ENCODE measurements at places on chromosomes 5 and 9.

DNA sequence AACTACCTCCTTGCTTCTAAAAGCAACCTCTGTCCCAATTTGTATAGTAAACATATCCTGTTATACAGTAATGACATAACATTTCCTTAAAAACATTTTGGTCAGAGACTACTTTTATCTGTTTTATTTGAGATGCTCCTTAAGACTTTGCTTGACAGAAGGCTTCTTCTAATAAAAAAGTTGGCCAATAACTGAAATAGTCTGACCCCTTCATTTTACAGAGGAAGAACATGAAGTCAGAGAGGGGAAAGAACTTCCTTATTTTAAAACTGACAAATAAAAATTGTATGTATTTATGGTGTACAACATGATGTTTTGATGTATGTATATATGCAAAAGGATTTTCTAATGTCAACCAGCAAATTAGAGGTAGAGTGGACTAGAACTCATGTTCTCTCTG lies 35.8 kb upstream of the SPARC start:
- DNase-seq, result no peak

DNA sequence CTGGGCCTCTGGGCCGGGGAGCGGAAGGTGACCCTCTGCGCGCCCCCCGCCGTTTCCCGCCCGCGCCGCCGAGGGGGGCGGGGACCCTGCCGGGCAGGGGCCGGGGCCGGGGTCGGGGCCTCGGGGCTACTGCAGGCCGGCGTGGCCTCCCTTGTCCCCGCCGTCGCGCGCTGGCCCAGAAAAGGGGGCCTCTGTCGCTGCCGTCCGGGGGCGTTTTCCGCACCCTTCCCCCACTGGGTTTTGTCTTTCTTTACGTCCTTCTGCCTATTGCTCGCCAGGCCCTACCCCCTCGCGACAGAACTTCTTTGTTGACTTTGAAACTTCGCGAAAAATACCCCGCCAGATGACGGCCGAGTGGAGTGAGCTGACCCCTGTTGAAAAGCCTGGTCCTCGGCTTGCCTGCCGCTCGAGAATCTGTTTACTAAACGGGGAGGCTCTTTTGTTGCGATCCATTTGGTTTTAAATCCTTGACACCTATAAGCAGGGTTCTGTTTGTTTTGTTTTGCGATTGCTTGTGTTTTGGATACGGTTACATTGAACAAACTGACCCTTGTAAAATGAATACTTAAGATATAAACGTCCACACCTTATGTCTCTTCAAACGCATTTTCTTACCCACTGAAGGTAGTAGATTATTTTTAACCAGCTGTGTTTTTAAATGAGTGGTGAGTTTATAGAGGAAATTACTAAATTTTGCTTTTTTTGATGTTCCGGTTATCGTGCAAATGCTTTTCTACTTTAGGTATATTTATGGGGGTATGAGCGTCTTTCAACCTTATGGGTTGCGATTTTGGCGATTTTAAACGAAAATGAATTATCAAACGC lies 765 bp downstream of the MARCHF6 start:
- DNase-seq, result no peak

- no peak for DNase-seq
Measured at GRCh38 chr9:2802494-2802921, 41.4 kb downstream of the PUM3 start.

- no peak for DNase-seq
Measured at GRCh38 chr9:113350107-113350661, 843 bp downstream of the BSPRY start.

DNA sequence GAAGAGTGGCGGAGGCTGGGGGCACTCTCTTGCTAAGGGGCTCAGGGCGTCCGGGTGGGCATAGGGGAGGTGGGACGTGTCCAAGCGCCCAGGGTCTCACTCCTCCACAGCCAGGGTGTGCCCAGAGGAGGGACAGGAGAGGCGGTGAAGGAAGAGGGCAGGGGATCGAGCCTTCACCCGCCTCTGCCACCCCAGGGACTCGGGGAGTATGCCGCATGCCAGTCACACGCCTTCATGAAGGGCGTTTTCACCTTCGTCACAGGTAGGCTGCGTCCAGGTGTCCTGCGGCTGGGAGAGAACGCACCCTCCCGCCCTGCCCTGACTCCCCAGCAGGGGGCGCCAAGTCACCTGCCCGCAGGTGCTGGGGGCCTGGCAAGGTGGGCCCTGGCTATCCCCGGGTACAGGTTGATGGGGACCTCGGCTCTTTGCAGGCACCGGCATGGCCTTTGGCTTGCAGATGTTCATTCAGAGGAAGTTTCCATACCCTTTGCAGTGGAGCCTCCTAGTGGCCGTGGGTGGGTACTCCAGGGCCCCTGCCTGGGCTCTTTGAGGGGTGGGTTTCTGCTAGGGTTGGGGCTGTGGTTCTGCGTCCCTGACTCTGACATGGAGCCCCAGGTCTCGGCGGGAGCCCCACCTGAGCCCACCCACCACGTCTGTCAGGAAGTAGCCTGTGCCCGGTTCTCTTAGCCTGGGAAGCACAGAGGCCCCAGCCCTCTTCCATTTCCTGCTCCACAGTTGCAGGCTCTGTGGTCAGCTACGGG lies 552 bp downstream of the TMEM141 start:
- DNase-seq, result peak; percentile 42

- no peak for DNase-seq
Measured at GRCh38 chr5:71782393-71782770, 63.3 kb downstream of the CARTPT start.

GRCh38 chr5:577800-578199 lies 34.3 kb upstream of the CEP72 start:
- DNase-seq, result no peak

DNA sequence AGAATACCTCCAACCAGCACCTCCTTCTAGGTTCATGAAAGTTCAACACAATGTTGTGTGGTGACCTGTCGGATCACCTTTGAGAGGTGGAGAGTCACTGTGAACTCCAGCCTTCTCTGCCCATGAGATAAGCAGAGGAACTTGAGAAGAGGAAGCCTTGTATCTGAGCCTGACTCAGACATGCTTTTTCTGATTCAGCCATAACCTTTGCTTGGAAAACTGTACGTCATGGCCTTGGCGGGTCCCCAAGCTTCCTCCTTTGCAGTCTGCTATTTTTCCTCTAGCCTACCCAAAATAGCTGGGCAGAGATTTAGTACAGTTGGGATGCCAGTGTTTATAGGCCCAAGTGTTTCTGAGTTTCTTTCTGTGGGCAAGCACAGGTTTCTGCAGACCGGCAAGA lies 274.7 kb downstream of the CETN3 start:
- DNase-seq, result no peak

- no peak for DNase-seq
Measured at GRCh38 chr5:180045889-180046499, 25.6 kb downstream of the RNF130 start.

DNA sequence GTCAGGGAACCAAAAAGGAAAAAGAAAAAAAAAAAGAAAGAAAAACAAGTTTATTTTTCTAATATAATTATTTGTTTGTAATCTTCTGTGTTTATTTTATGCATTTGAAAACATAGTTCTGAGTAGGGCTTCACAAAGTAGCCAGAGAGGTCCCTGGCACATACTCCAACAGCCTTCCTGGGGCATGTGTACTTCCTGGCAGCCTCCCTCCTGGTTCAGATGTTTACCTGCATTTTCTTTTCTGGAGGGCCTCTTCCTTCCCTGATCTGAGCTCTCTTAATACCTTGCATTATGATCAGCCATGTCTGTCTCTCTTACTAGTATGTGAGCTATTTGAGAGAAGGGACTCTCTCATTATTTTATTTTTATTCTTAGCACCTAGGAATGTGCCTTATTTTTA lies 361.8 kb downstream of the KDM4C start:
- DNase-seq, result no peak

DNA sequence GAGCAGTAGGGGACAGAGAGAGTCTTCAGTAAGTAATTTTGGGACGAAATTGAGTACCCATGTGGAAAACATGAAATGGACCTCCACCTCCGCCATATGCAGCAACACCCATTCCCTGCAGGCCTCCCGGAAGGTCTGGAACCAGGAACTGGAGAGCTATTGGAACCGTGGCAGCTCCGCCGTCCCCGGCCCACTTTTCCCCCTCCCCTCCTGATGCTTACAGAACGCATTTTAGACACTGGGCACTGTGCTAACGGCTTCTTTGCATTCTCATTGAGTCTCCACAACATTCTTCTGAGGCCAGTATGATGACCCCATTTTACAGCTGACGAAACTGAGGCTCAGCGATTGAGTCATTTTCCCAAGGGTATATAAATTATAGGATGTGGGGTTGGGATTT lies 20.4 kb upstream of the ZBTB43 start:
- DNase-seq, result no peak

- DNase-seq, result no peak
Measured at GRCh38 chr9:98378206-98378780, 122.8 kb upstream of the TBC1D2 start.

- DNase-seq, result no peak
Measured at GRCh38 chr5:54551292-54551691, 33.7 kb downstream of the SNX18 start.

- no peak for DNase-seq
Measured at GRCh38 chr9:133202688-133203453, 6.2 kb downstream of the OBP2B start.

- DNase-seq, result no peak
Measured at GRCh38 chr5:179243333-179243732, 101.9 kb downstream of the ADAMTS2 start.

DNA sequence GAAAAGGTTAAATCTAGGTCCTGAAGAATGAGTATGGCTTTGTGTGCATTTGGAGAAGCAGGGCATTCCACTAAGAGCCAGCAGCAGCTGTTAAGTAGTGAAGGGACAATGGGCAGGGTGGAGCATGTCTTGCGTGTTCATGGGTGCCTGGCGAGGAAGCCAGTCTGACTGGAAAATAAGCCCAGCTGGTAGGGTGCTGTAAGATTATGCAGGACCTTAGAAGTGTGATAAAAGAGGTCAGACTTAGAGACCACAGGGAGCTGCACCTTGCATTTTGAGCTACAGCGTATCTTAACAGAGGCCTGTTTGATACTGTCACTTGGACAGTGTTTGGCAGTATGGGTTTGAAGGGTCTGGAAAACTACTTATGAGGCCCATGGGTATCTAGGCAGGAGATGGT lies 131.7 kb upstream of the ELL2 start:
- DNase-seq, result no peak

DNA sequence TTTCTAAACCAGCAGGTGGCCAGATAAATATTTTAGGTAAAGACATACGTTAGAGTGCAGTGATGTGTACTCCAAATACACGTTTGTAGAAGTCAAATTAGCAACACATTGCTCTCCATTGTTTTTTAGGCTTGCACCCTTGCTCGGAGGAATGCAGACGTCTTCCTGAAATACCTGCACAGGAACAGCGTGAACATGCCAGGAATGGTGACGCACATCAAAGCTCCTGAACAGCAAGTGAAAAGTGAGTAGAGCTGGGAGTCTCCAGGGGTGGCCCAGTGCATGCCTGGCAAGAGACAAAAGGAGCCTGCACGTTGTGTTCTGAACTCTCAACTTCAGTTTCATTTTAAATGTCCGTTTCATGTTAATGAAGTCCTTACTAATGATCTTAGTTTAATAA lies 207.5 kb upstream of the OTULINL start:
- DNase-seq, result no peak

DNA sequence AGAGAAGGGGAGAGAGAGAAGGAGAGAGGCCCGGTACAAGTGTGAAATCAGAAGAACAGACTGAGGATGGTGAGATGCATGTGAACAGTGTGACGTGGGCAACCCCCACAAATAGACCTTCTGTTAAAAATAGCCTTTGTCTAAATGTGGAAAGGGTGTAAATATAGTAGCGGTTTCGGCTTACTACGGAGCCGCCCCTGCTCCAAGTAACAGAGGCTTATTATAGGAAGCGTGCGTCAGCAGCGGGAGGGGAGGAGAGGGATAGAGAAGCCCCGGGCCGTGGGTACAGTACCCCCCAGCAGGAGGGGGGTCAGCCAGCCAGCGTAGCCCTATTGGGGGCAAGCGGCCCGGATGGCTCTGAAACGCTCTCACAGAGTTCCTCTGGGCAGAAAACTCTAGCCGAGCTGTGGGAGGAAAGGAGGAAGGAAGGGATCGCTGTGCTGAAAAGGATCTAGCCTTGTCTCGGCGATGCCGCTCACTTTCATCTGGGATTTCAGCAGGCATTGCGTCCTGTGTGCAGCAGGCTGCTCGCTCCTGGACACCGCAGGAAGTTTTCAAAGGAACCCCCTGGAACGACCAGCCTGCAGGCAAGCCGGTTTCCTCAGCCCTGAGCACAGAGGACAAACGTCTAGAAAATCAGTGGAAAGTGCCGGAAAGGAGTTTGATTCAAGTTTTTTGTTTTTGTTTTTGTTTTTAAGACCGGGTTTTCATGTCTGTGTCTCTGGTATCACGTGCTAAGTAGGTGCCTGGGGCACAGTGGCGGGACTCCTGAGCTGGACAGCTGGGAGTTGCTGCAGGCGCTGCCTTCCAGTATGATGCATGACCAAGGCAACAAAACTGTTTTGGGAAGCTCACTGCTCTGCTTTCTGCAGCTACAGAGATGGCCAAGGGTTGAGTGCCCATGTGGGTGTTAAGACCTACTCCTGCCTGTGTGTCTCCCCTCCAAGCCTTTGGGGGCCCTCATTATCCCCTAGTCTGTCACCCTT lies 146.6 kb downstream of the SEC61B start:
- peak; percentile 82 for DNase-seq

- no peak for DNase-seq
Measured at GRCh38 chr9:13485068-13485596, 205.6 kb upstream of the MPDZ start.

GRCh38 chr9:5278486-5278885 lies 26.0 kb downstream of the RLN2 start:
- no peak for DNase-seq

DNA sequence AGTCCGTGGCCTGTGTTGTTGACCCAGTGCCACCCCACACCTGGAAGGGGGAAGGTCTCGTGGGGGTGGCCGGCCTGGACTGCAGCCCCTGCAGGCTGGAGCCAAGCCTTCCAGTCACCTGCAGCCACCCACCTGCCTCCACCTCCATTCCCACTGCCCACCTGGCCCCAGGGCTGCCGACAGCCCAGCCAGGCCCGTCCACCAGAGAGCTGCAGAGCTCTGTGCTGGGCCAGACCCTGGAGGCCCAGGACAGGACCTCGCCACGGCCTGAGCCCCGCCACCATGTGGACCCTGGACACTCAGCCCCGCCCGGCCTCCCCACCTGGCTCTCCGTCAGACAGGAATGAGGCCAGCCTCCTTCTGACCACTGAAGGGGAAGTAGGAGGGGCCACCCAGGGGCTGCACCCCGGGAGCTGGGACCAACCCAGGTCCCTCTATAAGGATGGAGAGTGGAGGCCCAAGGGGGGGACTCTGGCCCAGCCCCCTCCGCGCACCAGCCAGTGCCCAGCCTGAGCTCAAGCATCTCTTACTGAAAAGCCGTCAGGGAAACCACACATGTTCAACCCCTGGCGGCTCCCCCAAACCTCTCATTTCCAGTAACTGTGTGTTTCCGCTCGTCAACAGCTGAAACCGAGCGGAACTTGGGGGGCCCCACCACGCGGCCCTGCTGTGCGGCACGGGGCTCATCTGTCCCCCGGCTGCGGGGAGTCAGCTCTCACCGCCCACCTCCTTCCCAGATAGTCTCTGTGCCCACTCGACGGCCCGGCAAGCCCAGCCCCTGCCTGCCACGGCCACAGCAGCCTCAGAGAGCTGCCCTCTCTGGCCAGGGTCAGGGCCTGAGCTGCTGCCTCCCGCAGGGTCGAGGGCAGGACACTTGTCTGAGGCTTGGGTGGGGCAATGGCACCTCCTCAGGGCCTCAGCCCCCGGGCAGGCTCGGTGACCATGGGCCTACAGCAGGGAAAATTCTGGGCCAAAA lies 12.8 kb downstream of the NOTCH1 start:
- no peak for DNase-seq

- DNase-seq, result no peak
Measured at GRCh38 chr5:180810959-180811622, 8.5 kb upstream of the MGAT1 start.

GRCh38 chr5:155094455-155094854 lies 80.9 kb downstream of the KIF4B start:
- DNase-seq, result no peak

Data from COLO829 (cell line).